Daoy (cell line): ENCODE measurements at places on chromosomes 13 and 19. TPM values are rescaled to one million over a fixed set of nuclear protein-coding genes. Genes with fewer than 3 reads are reported as not detected.
A peak's percentile ranks its signal among the peaks of the same experiment; 100 is the strongest.

GRCh38 chr13:78241278-78241919 is 322.8 kb upstream of the EDNRB start:
- peak; percentile 41 for DNase-seq

DNA sequence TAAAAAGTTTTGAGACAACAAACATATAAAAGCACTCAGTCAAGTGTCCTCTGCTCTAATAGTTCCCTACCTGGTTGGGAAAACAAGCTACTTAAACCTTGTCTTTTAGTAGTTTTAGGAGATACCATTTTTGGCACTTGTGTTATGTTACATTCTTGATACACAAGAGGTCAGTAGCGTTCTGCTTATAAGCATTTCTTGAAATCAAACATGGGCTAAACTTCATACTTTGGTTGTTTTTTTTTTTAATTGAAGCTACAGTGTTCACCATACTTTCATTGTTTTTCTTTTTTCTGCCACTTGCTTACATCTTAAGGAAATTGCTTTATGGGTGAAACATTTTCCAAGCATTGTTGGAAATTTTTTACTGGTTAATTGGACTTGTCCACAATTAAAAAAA is 12.9 kb downstream of the NHLRC3 start:
- DNase-seq: no peak

DNA sequence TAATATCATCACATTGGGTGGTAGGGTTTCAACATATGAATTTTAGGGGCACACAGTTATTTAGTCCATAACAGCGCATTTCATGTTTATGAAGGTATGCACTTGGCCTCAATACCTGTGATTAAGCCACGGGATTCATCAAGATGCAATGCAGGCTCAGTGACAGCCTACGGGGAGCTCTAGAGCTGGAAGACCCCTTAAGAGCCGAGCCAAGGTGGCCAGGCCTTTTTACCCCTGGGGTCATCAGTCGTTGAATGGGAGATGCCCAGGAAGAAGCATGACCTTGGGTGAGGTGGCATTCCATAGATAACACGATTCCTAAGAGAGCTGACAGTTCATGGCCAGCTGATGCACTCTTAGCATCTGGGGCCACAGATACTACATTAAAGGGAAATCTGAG is 380.0 kb downstream of the ZNF536 start:
- DNase-seq: no peak

GRCh38 chr13:41648314-41648935 is 191.1 kb downstream of the RGCC start:
- DNase-seq: peak; percentile 46

DNA sequence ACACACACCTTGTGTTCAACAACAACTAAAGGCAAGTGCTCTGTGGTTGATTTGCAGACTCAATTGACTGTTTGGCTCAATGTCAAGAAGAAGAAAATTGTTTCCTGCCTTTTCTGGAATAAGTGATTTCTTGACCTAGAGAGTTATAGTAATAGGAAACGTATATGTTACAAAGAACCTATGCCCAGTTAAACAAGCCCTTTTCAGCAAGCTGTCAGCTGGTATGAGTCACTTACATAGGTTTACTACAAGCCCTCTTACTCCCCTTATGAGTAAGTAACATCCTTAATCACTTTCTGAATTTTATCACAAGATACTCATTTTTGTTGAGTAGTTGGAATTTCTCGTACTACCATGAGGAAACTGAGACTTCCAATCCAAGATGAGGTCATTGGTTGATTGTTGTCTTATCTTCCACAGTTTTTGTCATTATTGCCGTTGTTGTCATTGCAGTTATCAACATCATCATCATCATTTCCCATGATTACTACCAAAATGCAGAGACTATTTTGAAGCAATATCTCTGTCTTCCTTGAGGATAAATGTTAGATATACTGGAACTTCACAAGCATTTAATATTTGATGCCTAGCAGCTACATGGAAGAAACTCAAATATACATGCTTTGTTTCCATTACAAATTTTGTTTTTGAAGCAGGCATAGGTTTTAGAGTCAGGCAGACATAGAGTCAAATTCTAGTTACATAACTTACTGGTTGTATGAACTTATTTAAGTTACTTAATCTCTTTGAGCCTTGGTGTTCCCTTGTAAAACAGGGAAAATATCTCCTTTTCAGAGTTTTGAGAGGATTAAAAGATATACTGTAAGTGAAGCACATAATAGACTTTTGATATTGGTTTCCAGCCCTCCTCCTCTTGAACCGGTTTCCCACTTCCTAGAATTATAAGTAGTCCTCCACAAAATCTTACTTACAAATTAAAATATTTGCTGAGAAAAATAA is 106.0 kb downstream of the RAP2A start:
- no peak for DNase-seq

GRCh38 chr19:16737911-16738310 is 18.3 kb downstream of the NWD1 start:
- DNase-seq: no peak

DNA sequence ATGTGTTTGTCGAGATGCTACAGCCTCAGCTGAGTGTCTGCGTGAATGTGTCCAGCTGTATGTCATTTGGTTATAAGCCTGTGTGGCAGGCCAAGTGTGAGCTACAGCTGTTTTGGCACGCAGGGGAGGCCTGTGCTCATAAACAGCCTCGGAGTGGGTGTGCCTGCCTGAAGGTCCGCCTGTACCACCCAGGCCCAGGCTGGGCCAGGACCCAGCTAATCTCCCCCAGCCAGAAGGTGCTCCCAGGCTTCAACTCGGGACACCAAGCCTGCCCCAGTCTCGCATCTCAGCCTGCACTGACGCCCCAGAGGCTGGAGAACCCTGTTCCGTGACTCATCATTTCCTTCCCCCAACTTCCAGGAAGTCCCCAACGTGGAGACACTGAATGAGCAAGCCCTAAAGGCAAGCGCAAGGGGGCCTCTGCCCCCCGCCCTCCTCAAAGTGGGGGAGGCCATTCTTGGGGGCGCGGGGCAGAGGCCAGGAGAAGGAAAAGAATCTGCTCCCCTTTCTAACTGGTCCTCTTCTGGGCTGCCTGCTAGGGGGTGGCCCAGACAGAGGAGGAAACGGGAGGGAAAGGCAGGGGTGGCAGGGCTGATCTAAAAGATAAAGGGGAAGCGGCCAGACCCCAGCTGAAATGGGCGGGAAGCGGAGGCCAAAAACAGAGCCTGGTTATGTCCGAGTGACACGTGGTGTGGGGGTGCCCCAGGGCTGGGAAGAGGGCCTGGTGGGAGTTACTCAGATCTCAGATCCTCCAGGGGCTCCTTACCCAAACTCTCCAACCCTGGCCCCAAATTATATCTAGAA is 2.0 kb downstream of the SLC1A5 start:
- DNase-seq: peak; percentile 89

GRCh38 chr13:60869225-60869624 is 472.2 kb downstream of the TDRD3 start:
- no peak for DNase-seq

DNA sequence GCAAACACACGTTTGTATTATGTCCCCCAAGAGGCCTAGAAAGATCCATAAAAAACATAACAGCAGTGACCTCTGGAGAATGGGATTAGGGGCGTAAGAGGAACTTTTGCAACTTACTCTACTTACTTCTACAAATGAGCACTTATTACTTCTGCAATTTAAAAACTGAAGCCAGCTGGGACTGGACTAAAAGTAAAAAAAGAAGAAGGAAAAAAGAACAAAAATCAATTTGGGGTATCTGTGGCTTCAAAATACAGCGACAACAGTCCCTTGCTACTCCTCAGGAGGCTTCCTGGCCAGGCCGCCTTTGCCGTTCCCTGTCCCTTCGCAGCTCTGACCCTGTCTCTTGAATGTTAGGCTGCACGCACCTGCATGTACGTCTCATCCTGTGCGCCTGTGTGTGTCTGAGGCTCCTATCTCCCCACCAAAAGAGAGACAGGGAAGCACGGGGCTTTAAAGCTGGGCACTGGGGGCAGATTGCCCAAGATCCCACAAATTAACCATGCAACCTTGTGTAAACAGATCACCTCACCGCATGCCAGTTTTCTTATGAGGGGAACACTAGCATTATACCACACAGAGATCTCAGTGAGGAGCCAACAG is 12.1 kb upstream of the FKRP start:
- DNase-seq: no peak

DNA sequence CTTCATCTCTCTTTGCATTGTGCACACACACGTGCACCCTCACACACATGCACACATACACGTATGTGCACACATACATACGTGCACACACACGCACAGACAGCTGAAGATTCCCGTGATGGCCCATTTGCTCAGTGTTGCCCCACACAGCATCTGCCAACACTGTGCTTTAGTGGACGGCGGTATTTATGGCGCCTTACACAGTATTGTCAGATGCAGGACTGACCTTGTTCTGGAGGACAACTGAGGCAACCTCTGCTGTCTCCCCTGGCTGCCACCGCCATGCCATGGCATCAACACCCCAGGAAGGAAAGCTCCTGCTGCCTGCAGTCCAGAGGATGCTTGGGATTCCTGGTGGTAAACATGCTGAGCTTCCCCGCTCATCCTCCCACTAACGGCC is 316.4 kb downstream of the TEX29 start:
- no peak for DNase-seq

- DNase-seq: no peak
Measured at GRCh38 chr19:7734220-7735203, 2.6 kb upstream of the CLEC4G start.

GRCh38 chr13:28128926-28129325 is 9.4 kb upstream of the PAN3 start:
- no peak for DNase-seq

GRCh38 chr19:49786376-49786820 is 19.6 kb downstream of the AP2A1 start:
- DNase-seq: peak; percentile 39

DNA sequence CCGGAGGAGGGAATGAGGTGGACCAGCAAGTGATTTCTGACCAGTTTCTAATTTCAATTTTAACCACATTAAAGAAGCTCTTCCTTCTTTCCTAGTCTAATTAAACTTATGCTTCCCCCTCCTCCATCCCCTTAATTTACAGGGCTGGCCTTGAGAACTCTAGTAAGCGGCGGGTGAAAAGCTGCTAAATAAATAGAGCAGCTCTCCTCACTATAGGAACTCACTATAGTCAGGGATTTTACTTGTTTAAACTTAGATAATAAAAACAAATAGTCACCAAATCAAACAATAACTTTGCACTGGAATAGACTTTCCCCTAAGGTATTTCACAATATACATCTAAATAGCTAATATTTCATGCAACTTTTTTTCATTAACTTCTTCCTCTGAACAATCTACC is 1838.2 kb upstream of the PRR20A start:
- no peak for DNase-seq

DNA sequence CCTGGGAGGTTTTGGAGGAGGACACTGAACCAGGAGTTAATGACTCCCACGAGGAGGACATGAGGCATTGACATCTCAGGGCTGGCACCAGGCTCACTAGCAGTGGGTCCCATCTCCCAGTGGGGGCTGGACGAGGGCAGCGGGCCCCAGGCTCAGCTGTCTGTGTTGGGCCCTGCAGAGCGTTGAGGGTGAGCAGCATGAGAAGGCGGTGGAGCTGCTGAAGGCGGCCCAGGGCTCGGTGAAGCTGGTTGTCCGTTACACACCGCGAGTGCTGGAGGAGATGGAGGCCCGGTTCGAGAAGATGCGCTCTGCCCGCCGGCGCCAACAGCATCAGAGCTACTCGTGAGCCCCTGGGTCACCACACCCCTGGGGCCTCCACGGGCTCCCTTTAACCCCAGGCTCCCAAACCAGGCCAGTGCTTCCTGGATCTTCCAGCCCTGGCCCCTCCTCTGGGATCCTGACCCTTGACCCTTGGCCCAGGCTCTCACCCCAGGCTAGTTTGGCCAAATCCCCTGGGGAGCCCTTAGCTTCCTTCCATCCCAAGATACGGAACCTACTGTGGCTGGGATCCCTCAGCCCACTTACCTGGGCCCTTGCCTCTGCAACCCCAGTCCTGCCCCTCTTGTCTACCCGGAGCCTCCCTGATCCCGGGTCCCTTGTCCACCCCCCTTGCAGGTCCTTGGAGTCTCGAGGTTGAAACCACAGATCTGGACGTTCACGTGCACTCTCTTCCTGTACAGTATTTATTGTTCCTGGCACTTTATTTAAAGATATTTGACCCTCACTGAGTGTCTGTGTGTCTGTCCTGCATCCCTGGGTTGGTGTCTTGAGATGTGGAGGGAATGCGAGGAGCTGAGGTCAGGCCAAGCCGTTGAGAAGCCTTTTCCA is 1.0 kb downstream of the C19orf73 start:
- DNase-seq: no peak

DNA sequence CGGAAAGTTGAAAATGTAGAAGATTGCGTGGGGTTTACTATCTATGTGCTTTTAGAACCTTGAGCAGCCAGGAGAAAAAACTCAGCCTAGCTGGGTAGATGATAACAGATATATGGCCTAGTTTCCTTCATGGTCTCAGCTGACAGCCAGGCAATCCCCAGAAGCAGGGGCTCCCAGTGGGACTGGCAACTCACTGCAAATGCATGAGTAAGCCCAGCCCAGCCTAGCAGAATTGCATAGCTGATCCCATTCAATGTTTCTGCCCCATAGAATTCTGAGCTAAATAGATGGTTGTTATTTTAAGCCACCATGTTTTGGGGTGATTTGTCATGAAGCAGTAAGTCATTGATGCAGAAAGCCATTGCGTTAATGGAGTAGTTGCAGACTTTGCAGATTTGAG is 108.5 kb downstream of the ERCC5 start:
- no peak for DNase-seq

DNA sequence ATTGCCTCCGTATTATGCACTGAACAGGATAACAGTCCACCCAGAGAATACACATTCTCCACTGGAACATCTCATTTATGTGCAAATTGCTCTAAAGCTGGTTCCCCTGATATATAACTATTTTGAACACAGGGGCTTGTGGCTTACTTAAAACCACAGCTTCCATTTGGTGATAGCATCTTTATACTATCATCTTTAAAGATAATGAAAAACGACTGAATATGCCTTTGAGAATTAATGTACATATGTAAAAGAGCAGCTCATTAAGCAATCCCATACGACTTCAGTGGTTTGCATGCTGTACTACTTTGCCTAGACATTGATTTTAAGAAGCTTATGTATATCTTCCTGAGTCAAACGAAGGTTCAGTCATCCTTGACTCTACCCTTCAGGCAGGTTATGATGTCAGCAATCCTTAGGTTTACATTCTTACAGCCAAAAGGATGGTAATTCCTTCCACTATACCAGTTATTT is 40.8 kb downstream of the BRD4 start:
- DNase-seq: no peak

- DNase-seq: no peak
Measured at GRCh38 chr19:37991841-37992248, 84.8 kb downstream of the SIPA1L3 start.

DNA sequence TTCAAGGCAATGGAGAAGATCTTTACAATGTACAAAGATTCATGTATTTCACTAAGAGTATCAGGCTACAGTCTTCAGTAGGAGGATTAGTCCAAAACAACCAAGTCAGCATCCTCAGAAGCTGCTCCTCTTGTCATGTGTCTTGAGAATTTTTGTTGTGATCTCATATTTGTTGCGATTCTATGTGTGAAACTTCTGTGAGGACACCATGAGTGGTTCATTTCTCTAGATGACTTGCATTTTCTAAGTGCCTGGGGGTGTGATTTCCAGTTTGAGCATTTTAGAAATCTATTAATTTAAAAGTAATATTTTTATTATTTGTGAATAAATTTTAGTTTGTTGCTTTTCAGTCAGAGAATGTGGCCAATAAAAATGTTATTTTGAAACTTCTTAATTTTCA is 94.5 kb downstream of the RAP2A start:
- DNase-seq: no peak

LGI4 gene
- not detected in 2 replicates for total RNA-seq

NXNL1 gene
- not detected in 2 replicates for total RNA-seq

SOX1 gene
- total RNA-seq: 0.18 and 0.57 TPM in 2 replicates

SELENOV gene
- total RNA-seq: 0.57 and 6.3 TPM in 2 replicates

CERS1 gene
- total RNA-seq: 0.45 TPM in 1 of 2 replicates, not detected in the other

PLK5 gene
- not detected in 2 replicates for total RNA-seq

VSTM2B gene
- not detected in 2 replicates for total RNA-seq

ZNF837 gene
- 4.2 and 5.0 TPM in 2 replicates for total RNA-seq
